ENCODE measurements at places on chromosomes 4 and X.
A peak's percentile ranks its signal among the peaks of the same experiment; 100 is the strongest.

DNA sequence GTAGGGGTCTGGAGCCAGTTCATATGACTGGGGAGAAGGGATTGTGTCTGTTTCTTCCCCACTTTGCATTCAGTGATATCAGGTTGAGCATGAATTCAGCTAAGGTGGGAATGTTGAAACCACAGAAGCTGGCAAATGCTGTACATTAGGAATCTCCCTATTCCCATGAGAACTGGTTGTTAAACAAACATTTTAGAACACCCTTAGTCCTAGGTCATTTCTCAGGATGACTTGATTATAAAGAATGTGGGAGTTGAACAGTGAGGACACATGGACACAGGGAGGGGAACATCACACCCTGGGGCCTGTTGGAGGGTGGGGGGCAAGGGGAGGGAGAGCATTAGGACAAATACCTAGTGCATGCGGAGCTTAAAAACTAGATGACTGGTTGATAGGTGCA is 62.6 kb upstream of the LIMCH1 start:
- no peak for DNase-seq

- DNase-seq: no peak
Observed at GRCh38 chrX:17581641-17582040, 155.7 kb upstream of the SCML1 start.

DNA sequence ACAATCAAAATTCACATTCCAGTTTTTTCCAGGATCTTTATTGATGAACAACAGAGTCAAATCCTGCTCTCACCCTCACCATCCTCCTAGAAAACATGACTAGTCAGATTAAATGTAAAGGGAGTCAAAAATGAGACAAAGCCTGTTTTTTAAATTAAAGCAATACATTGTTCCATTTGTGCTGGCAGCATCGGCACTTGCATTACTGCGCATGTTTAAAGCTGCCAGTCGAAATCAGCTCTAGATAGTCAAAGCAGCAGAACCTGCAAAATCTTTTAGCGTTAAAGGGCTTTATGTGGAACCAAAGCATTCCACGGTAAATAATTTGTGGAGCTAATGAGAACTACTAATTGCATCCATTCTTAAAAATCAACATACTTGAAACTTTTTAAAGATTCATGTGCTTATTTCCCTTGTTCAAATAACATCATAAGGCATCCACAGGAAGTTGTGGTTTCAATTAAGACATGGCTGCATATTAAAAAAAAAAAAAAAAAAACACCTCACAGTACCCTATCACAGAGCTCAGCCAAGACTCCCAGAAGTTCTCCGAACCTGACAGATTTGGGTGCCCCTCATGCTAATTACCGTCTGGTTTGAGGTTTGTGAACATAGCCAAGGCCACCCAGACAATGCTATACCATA is 82.2 kb downstream of the SH3KBP1 start:
- DNase-seq: no peak

GRCh38 chr4:2816401-2816954 is 23.6 kb downstream of the SH3BP2 start:
- no peak for DNase-seq

- DNase-seq: peak; percentile 24
Observed at GRCh38 chr4:112818594-112818965, 181.6 kb downstream of the LARP7 start.

- no peak for DNase-seq
Observed at GRCh38 chr4:87209182-87209581, 11.2 kb downstream of the KLHL8 start.

Measured in HS-27A (cell line).